ENCODE measurements at places on chromosomes 13 and 19.

DNA sequence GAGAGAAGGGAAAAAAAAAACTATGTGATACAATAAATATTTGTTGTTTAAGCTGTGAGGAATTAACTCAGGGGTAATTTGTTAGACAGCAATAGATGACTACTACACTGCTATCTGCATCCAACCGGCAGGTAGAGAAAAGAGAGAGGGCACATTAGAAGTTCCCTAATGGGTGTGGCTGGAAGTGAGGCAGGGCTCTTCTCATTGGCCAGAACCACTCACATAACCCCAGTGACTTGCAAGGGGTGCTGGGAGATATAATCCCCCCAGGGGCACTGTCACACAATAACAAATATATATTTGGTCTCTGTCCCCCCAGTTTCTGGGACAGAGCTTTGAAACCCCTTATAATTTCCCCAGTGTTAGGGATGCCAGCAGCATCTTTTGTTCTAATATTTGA, 24.3 kb downstream of the FGF21 start:
- no peak for DNase-seq

DNA sequence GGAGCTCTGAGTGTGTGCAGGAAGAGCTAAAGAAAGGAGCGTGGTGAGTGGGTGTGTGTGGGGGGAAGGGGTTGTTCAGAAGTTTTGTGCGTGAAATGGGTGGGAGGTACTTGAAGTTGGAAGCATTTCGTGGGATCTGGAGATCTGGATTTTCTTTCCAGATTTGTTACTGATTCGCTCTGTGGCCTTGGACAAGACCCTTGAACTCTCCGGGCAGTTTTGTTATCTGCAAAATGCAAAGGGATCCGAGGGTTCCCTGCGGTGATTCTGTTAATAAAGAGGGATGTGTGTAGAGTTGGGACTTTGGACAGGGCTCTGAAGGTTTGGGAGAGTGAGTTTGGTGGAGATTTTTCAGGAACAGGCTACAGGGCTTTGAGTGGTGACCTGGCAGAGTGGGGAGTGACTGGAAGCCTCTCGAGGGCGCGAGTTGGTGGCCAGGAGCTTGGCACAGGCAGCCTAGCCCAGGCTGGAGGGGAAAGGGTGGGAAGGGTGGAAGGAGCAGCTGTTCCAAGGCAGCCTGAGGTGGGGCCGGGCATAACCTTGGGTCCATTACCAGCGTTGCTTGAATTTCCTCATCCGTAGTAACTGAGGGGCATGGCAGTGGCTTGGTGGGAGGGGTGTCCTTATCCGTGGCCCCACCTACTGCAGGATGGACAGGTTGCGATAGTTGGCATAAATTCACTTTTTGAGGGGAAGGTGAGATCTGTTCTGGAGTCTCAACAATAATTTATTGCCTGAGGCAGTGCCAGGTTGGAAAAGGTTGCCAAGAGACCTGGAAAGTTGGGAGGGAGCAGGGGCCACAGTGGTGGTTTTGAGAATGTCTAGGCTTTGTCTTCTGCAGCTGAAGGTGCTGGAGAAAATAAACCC, 2.1 kb downstream of the ACTN4 start:
- peak; percentile 38 for DNase-seq

GRCh38 chr19:50666346-50667176, 17.3 kb downstream of the C19orf81 start:
- no peak for DNase-seq

GRCh38 chr19:40906512-40906911, 24.5 kb upstream of the CYP2A7 start:
- DNase-seq = no peak

DNA sequence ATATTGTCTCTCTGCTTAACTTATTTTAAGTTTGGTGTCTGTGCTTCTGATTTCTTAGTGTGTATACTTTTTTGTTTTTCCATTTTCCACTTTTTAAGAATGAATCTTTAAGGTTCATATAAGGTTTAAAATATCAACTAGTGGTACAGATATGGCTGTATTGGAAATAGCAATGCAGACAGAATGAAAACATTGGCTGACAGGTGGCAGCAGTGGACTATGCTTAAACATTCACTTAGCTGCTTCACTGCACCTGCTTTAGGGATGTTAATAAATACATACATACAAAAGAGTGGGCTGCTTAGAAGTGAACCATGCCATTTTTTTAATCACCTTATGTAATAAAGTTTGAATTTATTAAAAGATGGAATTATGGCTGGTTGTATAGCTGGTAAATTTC, 27.3 kb downstream of the TM9SF2 start:
- peak; percentile 17 for DNase-seq

- no peak for DNase-seq
Measured at GRCh38 chr13:113049521-113049941, 56.1 kb upstream of the F7 start.

GRCh38 chr13:112812306-112813055, 122.6 kb downstream of the ATP11A start:
- DNase-seq = no peak

Data from NCI-H345 (cell line).